ENCODE measurements at places on chromosomes 3 and 15.

GRCh38 chr3:190065204-190065603 lies 55.5 kb downstream of the P3H2 start:
- no peak for DNase-seq

- DNase-seq: no peak
Observed at GRCh38 chr3:147618691-147619090, 209.5 kb downstream of the ZIC1 start.

GRCh38 chr3:167051421-167051820 lies 328.7 kb downstream of the ZBBX start:
- no peak for DNase-seq

DNA sequence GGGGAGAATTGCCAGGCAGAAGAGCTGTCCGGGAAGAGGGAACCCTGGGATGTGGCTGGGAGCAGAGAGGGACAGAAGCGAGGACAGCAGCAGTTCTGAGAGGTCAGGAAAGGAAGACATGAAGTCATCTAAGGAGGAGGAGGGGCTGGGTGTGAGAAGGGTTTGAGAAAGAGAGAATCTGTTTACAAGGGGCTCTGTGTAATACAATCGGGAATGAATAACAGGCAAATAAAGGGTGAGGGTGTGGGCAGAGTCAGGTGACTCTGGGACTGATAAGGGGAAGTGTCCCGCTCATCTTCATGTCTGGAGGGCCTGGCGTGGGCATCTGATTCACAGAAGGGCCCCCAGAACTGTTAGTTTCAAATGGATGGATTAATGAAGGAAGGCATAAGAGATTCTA lies 191.3 kb downstream of the XXYLT1 start:
- no peak for DNase-seq

DNA sequence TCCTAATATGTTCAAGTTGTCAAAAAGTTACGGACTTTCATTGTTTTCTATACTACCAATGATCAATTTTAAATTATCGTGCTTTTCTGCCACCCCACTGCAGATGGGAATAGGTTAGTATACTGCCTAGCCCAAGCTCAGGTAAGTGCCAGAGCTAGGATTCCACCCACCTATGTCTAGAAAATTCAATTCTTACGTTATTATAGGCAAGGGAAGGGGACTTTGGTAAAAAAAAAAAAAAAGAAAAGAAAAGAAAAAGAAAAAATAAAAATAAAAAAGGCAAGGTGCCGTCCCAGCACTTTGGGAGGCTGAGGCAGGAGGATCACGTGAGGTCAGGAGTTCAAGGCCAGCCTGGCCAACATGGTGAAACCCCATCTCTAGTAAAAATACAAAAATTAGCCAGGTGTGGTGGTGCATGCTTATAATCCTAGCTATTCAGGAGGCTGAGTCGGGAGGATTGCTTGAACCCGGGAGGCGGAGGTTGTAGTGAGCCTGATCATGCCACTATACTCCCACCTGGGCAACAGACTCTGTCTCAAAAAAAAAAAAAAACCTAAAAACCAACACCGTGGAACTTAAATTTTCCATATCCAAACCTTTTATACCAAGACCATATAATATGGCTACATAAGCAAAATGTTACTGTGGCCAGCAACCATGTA lies 1.3 kb downstream of the RPL22L1 start:
- DNase-seq: no peak

Data from sciatic nerve (tissue), 2 donors.